ENCODE measurements at places on chromosomes 3 and 15.

DNA sequence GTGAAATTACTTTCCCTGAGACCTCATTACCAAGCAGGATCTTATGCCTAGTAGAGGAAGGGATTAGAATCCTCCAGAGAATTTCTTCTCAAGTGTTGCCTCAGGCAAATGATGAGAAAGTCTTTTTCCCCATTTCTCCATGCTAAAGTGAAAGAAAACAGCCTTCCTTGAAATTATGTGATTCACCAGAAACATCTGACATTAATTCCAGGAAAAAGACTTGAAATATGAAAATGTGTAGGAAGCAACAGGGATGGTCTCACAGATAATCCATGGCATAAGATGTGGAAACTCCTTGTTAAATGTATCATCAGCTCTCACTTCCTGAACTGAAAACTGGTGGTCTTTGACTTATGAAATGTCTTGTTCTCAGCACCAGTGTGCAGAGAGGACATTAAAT is 17.9 kb upstream of the ABI3BP start:
- no peak for DNase-seq

GRCh38 chr3:42665050-42665878 is 11.8 kb downstream of the ZBTB47 start:
- no peak for DNase-seq

GRCh38 chr3:61454801-61455200 is 106.6 kb upstream of the PTPRG start:
- no peak for DNase-seq

- peak; percentile 78 for DNase-seq
These were observed 80.0 kb downstream of the SQOR start for GRCh38 chr15:45714590-45715488.

DNA sequence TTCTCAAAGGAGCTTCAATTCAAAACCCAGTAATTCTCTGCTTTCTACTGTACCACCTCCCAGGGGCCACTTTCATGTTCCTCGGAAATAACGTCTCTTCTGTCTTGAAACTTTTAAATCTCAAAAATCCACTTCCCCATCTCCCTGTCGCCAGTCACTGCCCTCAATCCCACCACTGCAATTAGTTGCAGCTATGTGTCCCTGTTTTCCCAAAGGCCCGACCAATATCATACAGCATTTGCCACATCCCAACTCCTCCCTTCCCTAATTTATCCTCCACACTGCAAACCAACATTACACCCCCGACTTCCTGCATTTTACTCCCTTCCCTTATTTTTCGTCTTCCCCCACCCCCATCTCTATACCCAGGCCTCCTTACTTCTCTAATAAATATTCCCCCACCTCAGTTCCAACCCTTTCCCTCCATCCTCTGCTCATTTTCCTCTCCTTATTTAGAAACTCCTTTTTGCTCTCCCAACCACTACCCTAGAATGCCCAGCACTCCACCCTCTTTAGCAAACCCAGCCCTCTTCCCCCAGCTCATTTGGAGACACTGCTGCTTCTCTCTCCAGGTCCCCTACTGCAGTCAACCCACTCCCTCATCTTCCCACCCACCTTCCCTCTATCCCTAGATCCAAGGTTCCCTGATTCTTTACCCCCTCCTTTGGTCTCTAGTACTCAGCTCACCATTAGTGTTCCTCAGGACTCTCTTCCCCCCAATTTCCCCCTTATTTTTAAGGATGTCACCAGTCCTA is 1.1 kb downstream of the NPTN start:
- peak; percentile 57 for DNase-seq

DNA sequence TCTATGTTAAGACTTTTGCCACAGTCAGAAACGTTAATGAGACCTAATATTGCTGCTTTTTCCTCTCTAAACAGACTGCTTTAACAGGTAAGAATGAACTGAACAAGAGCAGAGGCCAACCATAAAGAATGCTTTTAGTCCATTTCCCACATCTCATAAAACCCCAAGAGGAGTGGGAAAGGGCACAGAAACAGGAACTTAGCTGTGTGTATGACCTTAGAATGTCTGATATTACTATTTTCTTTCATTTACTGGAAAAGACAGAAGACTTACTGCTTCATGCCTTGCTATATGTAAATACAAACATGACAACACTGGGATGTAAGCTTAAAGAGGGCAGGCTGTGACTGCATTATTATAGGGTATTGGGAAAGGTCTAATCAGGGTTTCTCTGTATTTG is 115.0 kb downstream of the ISL2 start:
- DNase-seq: no peak

GRCh38 chr15:44427756-44428724 is 611 bp downstream of the CTDSPL2 start:
- peak; percentile 55 for DNase-seq

- DNase-seq: peak; percentile 75
These were observed at the start of gene GCSAM for GRCh38 chr3:112132975-112133448. Gene GCSAM, minus strand, starts transcription at chr3:112133248. Its CDS starts 128 bp downstream, at chr3:112133120.

DNA sequence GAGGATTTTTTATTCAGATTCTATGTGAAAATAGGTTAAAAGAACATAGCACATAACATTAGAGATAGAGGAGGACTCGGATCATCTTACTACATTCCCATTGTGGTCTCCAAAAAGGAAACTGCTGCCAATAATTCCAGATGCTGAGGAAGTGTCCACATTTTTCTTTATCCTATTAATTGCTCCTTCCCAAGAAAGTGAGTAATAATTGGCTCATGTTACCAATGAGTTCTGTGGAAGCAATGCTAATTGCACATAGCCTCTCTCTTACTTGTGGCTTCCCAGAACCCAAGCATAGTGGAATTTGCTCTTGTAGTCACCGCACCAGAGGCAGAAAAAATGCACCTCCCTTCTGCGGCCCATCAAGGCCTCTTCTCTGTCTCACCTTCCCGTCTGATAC is 208.4 kb downstream of the PLOD2 start:
- no peak for DNase-seq

DNA sequence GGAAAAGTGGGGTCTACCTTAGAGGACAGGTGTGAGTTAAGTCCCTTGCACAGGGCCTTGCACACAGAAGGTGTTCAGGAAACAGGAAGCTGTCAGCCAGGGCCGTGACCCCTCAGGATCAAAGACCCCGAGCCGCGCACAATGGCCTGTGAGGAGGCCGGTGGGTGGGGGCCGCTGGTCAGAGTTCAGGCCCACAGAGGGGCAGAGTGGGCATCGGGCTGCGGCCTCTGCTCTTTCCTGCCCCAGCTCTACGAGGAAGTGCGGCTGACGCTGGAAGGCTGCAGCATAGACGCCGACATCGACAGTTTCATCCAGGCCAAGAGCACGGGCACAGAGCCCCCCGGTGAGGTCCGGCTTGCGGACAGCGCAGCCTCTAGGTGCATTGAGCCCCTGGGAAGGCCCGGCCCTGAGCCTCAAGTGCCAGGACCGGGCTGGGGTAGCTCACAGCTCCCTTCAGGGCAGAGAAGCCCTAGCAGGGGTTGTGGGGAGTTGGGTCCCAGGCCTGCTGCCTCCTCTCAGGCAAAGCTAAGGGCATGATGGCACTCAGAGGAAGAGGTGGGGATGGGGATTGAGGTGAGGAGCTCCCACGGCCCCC is 37.2 kb downstream of the PSTPIP1 start:
- DNase-seq: no peak

DNA sequence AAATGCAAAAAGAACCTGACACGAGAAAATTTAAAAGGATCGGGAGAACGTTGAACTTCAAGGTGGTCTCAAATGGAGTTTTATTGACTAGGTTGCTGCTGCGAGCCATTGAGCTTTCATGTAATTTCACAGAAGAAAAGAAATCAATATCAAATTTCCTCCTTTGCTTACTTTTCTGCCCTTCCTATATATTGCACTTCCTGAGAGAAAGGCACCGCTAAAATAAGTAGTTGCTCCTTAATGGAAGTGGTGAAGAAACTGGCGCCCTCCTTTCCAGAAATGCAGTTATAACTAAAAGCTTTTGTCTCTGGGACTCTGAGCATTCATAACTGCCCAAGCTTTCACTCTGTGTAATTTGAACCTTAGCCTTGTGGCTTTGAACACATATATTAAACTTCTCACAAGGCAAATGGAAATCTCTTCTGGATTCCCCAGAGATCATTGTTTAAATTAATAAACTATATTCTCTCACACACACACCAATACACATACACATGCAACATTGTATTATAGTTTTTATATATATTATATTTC is 13.4 kb downstream of the EID1 start:
- DNase-seq: no peak

GRCh38 chr3:178629430-178630178 is 93.4 kb downstream of the KCNMB2 start:
- no peak for DNase-seq

DNA sequence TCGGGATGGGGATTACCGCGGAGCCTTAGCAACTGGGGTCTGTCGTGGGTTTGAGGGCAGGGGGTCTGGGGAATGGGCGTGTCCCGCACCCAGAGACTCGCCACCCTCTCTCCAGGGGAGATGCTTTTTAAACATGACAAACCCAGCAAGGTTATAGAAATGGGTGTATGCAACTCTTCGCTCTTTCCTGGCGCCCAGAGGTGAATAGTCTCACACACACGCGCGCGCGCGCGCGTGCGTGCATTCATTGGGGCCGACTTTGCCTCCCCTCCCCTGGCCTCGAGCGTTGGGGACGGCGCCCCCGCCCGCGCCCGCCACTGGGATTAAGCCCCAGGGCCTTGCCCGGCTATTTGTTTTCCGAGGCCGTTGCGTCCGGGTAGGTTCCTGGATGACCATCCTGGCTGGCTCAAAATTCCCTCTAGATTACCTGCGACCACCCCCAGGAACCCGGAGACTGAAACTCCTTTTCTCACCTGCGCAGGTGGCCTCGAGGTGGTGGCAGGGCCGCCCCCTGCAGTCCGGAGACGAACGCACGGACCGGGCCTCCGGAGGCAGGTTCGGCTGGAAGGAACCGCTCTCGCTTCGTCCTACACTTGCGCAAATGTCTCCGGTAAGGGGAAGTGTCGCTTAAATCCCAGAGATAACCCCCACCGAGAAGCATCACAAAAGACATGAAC is 777 bp downstream of the GPR160 start:
- DNase-seq: peak; percentile 65

- DNase-seq: peak; percentile 60
These were observed 6.8 kb downstream of the GATA2 start for GRCh38 chr3:128486205-128486628.

- no peak for DNase-seq
These were observed 2.1 kb downstream of the ANKUB1 start for GRCh38 chr3:149790268-149790667.

DNA sequence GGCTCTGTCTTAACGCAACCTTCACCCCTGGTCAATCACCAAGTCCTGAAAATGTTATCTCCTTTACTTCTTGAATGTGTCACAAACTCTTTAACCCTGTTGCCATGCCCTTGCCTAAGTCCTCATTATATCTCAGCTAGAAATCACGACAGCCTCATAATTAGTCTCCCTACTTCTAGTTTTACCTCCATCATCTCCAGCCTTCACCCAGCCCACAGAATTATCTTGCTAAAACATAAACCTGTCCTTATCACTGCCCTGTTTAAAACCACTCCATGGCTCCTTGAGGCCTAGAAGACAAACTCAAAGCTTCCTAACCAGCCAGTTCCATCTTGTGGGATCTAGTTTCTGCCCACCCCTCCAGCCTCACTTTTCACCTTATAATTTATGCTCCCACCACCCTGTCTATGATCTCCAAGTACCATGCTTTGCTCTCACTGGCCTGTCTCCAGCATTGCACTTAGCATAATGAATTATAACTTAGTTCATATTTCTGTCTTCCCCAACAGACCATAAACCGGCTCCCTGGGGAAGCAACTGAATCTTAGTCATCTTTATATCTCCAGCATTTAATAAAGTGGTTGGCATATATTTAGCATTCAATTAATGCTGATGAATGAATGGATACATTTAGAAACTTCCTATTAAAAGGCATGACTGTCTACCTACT is 39.2 kb downstream of the GPR176 start:
- DNase-seq: no peak

DNA sequence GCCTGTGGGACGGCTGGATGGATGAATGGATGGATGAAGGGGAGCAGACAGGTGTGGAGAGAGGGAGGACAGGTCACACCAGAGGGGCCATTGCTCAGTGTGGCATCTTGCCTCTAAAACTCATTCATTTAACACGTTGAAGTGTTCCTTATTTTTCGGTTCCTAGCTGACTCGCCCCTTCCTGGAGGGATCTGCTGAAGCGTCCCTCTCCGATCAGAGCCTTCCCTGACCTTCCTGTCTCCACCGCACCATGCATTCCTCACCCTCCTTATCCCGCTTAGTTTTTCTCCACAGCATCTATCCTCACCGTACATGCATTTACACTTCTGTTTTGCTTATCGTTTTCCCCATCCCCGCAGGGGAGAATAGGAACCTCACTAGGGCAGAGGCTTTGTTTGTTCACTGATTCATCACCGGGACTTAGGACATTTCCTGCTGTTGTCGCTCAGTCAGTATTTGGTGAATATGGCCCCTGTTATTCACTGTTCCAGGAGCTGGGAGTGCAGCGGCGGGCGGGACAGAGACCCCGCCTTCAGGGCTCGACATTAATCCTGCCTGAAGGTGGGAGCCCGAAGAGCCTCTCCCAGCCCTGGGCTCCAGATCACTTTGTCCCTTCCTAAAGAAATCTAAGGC is 32.0 kb downstream of the FOXL2 start:
- no peak for DNase-seq

DNA sequence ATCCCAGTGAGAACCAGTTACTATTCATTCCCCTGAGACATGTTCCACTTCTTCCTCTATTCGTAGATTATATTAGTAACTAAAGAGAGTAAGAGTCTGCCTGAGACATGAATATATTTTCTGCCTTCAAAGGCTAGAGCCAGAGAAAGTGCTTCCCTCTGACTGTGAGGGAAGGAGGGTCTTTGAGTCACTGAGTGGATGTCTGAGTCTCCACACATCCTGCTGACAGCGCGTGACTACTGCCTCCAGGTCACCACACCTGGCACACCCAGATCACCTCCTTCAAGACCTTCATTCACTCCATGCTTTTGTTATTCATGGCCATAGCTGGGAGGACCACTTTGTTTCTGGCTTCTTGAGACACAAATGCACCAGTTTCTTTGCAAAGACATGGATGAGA is 135.6 kb downstream of the SOX2 start:
- DNase-seq: no peak

DNA sequence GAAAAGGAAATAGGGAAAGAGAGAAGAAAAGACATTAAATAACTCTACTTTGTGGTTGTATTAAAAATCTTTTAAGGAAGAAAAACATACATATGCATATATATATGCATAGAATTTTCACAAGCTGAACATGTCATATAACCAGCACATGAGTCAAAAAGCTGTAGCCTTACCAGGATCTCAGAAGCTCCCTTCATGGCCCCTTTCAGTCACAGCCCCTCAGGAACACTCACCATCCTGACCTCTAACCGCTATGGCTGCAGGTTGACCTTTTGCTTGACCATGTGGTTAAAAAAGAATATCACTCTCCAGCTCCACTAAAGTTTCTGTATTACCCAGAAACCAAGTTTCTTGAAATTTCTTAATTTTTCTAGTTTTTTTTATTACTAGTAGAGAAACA is 103.4 kb downstream of the CHST2 start:
- no peak for DNase-seq

- DNase-seq: no peak
These were observed 29.5 kb downstream of the WNT7A start for GRCh38 chr3:13850161-13850945.

DNA sequence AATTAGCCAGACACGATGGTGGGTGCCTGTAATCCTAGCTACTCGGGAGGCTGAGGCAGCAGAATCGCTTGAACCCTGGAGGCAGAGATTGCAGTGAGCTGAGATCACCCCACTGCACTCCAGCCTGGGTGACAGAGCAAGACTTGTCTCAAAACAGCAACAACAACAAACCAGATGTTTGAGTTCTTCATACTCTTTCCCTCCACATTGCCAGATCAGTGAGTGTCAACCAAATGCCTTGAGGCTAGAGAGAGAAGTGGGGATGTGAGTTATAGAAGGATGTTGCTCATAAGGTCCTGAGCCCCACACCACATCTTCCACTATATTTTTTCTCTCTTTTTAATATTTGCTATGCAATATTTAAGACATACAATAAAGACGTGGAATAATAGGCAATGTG is 19.8 kb downstream of the MAPKBP1 start:
- no peak for DNase-seq
